ENCODE measurements at places on chromosomes 2 and 18.

DNA sequence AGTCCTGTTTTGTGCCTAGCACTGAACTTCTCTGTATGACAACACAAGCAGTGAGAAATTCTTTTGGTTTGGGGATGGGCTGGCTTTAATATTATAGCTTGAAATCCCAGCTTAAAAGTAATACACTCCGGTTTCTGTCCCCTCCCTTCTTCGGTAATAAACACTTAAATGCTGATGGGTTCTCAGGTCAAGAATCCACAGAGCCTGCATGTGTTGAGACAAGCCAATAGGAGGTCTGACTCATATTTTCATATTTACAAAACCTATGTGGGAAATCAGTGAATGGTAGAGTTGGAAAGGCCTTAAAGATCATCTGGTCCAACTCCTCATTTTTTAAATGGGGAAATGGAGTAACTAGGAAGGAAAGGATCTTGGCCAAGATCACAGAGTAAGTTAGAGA lies 47.5 kb downstream of the VSNL1 start:
- no peak for DNase-seq

DNA sequence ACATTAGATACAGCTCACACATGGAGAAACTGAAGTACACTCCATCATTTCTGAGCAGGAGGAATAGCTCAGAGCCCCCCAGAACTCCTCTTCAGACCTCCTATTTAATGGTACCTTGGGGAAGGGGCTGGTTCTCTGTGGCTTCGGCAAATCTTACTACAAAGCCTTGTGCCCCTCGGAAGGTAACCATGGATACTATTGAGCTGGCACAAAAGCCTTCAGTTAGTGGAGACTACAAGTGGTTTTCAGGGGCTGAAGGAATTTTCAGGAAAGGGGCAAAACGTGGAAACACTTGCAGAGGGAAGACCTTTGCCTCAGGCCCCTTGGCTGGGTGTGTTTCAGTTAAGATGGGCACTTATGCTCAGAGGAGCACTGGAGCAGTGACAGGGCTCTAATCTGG lies 1.1 kb upstream of the FAM237A start:
- DNase-seq = no peak

- no peak for DNase-seq
Observed at GRCh38 chr18:26421931-26422330, 126.4 kb downstream of the KCTD1 start.

GRCh38 chr18:59988098-59988706 lies 88.4 kb downstream of the PMAIP1 start:
- DNase-seq = peak; percentile 13

DNA sequence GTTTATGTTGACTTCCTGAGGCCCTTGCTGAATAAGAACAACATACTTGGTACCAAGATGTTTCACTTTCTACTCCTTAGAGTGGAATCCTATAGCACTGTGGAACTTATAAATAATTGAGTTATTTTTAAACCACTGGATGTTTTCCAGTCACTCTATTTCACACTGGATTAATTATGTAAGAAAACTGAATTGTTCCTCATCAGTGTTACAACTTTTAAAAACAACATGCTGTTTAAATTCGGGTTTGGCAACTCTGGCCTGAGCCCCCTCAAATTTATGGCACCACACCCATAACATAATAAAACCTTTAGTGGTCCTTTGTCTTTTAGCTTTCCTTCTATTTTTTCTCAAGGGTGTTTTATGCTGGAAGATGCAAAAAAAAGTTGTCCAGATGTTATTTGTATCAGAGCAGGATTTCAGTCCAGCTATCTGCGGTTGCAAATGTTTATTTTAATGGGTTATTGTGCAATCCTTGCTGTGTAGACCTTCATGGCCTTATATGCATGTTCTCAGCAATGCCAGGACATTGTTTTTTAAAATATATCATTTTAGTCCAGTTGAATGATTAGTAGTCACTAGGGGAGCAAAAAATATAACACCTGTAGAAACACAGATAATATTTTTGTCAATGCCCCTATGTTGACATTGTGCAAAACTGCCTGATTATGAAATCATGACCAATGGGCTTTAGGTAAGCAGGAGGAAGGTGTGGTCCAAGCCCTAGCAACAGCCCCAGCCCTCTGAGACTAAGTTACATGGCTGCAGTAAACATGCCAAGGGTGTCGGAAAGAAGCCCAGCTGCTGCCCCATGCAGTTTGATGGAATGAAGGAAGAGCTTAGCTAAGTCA lies 638.0 kb upstream of the ZEB2 start:
- no peak for DNase-seq

DNA sequence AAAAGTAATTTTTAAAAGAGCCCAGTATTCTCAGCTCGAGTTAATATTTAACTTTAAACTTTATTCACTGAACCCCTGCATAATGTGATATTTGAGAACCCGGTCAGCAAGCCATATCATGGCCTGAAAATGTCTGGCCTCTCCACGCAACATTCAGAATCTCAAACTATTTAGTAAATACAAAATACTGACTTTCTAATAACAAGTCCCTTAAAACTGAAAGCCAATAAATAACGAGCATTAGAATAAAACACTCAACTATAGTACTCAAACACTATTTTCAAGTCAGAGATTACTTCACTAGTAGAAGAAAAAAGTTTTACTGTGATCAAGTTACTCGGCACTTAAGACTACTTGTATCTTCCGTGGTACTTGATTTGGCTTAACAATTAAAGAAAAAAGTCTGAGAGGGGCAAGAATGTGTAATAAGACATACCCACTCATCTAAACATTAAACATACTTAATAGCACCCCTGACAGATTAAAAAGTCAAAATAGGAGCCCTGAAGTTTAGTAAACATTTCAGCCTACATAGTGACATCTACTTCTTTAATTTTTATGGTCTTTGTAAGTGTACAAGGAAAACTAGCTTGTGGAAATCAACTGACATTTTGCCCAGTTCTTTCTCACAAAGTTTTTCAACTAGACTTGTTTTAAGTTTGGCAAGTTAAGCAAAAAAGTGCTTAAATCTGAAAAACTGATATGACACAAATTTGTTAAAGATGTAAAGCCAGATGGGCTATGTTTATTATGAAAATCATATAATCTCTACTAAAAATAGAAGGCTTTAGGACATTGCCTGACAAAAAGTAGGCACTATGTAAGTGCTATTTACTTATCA lies 38.2 kb downstream of the RTN4 start:
- no peak for DNase-seq

Data from CD8-positive, alpha-beta memory T cell (primary cell).